ENCODE measurements at places on chromosomes 4 and X.

- DNase-seq: no peak
These were observed 151.6 kb downstream of the EMCN start for GRCh38 chr4:100366213-100366612.

GRCh38 chrX:153410373-153410772, 899 bp upstream of the ZFP92 start:
- no peak for DNase-seq

DNA sequence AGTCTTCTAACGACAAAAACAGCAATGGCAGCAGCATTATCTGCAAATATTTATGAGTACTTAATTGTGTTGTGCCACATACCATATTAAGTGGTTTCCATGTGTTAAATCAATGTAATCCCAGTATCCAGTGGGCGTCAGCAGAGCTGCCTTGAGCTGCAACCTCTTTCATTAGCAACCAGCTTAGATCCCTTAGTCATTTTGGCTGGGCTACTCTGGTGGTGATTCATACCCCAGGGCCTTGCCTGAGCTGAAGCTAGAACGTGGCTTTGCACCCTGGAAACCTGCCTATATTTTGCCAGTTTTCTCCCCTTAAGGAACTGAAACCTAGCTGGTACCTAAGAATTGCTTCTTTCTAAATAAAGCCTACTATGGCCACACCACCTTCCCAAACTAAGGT, 474.3 kb upstream of the FTHL17 start:
- DNase-seq: no peak

GRCh38 chr4:7698584-7698983, 241.1 kb downstream of the AFAP1 start:
- no peak for DNase-seq

- no peak for DNase-seq
These were observed 58.2 kb upstream of the DUSP21 start for GRCh38 chrX:44785652-44786051.

- DNase-seq: no peak
These were observed 641.5 kb downstream of the FAT4 start for GRCh38 chr4:125956276-125956675.

DNA sequence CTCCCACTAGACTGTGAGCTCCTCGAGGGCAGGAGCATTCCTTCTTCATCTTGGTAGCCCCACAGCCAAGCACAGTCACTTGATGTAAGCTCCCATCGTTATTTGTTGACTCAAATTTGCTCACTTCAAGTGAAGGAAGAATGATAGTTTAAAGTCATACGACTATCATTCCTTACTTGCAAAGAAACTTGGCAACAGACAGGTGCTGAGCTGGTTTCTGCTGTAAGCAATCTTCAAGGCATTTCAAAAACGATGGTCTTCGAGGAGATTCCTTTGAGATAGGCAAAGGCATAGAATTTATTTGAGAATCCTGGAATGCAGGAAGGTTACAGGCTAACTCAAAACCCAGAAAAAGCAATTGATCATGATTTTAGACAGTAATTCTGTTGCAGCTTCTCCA, 64.8 kb downstream of the QDPR start:
- no peak for DNase-seq

GRCh38 chr4:187276736-187277408, 553.2 kb upstream of the FAT1 start:
- no peak for DNase-seq

DNA sequence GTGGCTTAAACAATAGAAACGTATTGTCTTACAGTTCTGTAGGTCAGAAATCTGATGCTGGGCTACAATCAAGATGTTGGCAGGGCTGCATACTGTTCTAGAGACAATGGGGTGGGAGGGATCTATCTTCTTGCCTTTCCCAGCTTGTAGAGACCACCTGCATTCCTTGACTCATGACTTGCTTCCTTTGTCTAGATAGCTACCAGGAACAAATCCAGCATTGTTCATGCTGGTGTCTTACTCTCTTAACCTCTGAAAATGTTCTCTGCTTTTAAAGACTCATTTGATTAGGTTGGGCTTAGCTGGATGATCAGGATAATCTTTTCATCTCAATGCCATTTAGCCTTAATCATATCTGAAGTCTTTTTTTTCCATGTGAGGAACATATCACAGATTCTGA, 169.0 kb downstream of the ZNF330 start:
- no peak for DNase-seq

Data from NCI-H526 treated with DMSO at 0.1 percent for 48 hours (cell line).